ENCODE measurements at places on chromosomes 6 and 20.

- peak; percentile 95 for DNase-seq
These were observed 76.7 kb downstream of the PREX1 start for GRCh38 chr20:48750941-48751635.

GRCh38 chr20:54606380-54606779 lies 131.0 kb downstream of the DOK5 start:
- no peak for DNase-seq

GRCh38 chr6:70282312-70282918 lies 20.5 kb downstream of the COL9A1 start:
- DNase-seq: no peak

DNA sequence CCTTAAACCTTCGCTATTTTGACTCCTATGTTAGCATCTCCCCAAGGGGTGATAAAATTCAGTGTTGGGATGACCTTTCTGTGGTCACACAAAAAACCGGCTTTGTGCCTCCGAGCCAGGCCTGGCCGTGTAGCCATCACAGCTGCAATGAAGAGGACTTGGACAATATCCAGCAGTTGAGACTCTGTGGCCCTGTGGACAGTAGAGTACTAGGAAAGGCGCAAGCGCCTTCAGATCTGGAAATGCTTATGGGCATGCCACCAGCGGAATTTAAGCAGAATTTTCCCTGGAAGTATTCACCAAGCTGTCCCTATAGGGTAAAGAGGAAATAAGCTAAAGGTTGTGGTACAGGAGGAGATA lies 63.3 kb upstream of the SLC2A12 start:
- no peak for DNase-seq

- DNase-seq: peak; percentile 53
These were observed 59.5 kb downstream of the PSMG4 start for GRCh38 chr6:3318226-3318625.

- no peak for DNase-seq
These were observed 274.2 kb downstream of the CDH26 start for GRCh38 chr20:60232380-60232779.

DNA sequence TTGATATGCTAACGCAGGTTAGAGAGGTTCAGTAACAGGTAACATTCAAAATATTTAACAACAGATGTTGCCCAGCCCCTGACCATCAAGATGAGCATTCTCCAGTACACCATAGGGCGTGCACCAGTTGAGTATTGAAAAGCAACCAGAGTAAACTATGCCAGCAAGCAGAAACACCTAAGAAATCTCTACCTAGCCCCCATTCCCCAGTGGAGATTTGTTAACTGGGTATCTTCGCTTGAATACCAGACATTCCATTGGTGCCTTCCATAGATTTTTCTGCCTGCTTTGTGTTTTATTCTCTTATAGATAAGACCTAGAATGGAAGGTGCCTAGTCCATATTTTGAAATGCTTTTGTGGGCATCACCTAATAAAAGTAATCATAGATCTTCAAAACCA lies 623.9 kb downstream of the KIF16B start:
- DNase-seq: no peak

DNA sequence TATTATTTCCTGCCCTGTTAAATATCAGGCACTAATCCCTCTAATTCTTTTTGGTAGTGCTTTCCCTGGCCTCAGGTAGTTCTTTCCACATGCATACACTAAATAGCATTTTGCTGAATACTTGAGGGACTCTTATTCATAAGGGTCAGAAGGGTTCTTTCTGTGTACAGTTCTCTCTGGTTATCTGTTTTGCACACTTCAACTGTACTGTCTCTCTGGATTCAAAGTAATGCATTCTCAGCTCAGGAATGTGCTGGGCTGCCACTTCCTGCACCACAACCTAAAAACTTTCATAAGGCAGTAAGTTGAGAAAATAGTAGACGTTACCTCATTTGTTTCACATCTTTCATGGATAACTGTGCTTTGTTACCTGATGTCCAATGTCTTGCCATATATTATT lies 32.1 kb downstream of the C6orf141 start:
- no peak for DNase-seq

- no peak for DNase-seq
These were observed 155.0 kb downstream of the GJA10 start for GRCh38 chr6:90049295-90049694.

- no peak for DNase-seq
These were observed 35.2 kb downstream of the AK9 start for GRCh38 chr6:109655761-109656262.

DNA sequence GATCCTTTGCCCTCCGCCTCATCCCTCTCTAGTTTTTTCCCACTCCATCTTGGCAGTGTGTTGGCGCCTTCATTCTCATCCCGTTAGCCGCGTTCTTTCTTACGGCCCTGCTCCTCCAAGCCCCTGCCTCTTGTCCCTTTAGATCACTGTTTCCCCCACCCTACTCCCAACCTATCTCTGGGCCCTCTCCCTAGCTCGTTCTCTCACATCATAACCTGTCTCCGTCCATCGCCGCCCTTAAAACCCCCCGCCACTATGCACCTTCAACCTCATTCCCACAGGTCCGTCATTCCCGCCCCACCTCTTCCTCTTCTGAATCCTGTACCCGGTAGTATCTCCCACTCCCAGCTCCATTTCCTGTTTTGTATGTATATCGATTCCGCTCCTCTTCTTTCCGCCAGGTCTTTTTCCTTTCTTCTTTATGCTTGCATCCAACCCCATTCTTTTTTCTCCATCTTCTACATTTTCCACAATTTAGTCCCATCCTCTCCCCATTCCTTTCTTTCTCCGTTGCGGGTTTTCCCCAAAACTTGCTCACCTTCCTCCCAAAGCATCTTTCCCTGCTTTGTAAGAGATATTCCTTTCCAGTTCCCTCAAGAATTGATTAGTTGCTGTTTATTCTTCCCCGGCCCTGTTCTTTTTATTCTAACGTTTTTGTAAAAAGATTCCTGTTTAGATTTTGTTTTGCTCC lies 671 bp downstream of the EFHC1 start:
- DNase-seq: no peak

GRCh38 chr20:58865843-58866242 lies 13.3 kb downstream of the GNAS start:
- DNase-seq: no peak

- DNase-seq: no peak
These were observed 541.5 kb downstream of the CD83 start for GRCh38 chr6:14658886-14659561.

GRCh38 chr20:4029505-4030467 lies 14.4 kb upstream of the RNF24 start:
- DNase-seq: no peak

GRCh38 chr6:126094411-126094810 lies 108.1 kb downstream of the TRMT11 start:
- no peak for DNase-seq

GRCh38 chr6:113813142-113813541 lies 44.0 kb upstream of the MARCKS start:
- DNase-seq: no peak

DNA sequence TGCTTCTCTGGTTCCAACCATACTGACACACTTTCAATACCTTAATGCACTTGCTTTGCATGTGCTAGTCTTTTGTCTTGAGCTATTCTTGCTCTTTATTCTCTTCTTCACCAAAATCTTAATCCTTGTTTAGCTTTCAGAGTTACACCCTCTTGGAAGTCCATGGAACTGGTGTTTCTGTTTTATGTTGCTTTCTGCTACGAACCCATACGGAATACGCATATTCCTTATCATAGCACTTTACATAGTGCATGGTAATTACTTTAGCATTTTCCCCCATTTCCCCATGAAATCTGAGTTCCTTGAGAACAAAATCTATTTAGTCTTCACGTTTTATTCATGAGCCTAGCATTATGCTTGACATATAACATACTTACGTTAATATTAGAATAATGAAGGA lies 270.9 kb downstream of the NKAIN2 start:
- DNase-seq: no peak

- peak; percentile 89 for DNase-seq
These were observed 150.8 kb downstream of the ZMYND8 start for GRCh38 chr20:47205577-47206123.

DNA sequence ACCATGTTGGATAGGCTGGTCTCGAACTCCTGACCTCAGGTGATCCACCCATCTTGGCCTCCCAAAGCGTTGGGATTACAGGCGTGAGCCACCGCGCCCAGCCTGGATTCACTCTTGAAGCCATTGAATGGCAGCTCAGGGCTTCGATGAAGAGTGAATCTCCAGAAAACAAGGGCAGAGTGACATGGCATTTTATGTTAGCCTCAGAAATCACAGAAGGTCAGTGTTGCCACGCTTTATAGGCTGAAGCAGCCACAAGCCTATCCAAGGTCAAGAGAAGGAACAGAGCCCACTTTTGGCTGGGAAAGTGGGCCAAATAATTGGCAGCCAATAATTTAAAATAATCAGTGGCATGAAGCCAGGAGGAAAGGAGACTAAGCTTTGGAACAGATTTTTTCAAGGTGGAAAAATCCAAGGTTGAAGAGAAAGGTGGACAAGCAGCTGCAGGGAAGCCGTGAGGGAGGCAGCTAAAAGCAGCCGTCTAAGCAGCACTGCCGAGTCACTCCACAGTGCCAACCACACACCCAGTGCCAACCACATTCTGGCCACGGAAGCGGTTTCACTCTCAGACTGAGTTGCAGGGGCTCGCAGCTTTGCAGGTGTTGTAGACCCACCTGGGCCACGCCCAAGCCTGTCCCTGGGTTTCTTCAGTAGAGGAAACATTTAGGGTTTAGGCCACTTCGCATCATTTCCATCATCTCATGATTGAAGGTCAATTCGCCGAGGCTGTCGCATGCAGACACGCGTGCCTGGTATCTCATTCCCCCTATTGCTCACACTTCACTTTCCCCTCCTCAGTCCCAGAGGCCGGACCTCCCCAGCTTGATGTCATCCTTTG lies 17.4 kb upstream of the AVP start:
- DNase-seq: no peak

DNA sequence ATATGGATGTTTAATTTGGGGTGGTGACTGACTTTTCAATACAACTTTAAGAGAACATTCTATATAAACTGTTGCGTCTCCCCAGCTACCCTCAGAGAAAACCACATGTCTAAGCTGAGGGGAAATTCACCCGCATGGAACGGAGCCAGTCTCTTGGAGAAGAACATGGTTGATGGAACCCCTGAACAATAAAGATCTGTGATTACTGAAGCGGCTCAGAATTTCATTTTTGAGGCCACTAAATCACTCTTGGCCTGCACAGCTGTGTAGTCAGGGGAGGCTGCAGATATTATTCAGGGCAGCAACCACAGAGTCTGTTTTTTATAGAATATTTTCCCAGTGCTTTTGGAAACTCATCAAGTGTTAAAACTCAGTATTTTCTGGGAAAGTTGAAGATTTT lies 73.8 kb downstream of the EYA4 start:
- no peak for DNase-seq

GRCh38 chr20:53320701-53321100 lies 272.9 kb downstream of the ZNF217 start:
- DNase-seq: no peak

GRCh38 chr6:136716917-136717715 lies 75.2 kb downstream of the MAP3K5 start:
- DNase-seq: no peak

- DNase-seq: no peak
These were observed 110.2 kb upstream of the ZNF184 start for GRCh38 chr6:27582928-27583725.

DNA sequence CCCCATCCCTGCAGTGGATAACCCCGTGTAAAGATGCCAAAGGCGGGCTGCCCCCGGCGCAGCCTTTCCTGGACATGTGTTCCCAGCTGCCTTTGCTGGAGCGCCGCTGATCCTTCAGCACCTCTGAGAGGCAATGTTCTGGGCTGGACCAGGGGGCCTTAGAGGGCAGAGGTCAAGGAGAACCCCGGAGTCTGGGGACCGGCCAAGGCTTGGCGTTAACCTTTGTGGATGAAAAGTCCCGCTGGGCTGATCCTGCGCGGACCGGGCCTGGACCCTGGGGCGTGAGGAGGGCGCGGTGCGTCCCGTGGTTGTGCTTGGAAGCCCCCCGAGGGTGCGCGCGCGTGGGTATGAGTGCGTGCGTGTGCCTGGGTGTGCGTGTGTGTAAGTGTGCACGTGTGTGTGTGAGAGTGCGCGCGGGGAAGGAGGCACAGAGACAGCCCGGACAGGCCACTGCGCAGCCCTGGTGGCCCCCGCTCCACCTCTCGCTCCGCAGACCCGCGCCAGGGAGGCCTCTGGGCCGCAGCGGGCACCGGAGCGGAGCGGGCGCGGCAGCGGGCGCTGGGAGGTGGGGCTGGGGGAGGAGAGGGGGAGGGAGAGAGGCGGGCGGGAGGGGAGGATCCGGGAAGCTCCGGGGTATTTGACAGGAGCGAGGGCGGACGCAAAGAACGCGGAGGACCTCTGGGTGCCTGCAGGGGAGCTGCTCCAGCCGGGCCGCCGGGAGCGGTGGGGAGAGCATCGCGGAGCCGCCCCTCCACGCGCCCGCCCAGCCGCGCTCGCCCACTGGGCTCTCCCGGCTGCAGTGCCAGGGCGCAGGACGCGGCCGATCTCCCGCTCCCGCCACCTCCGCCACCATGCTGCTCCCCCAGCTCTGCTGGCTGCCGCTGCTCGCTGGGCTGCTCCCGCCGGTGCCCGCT lies at the start of gene SMOC2:
Gene SMOC2, plus strand, starts transcription at position 665 of the 914 bp plus-strand sequence. Its CDS starts 187 bp downstream, at position 852.
- DNase-seq: no peak

GRCh38 chr20:33325350-33325749 lies 42.3 kb downstream of the BPIFB1 start:
- DNase-seq: no peak

Data from cardiac septum (tissue), 1 donor.